ENCODE measurements at places on chromosomes 1 and 21.

DNA sequence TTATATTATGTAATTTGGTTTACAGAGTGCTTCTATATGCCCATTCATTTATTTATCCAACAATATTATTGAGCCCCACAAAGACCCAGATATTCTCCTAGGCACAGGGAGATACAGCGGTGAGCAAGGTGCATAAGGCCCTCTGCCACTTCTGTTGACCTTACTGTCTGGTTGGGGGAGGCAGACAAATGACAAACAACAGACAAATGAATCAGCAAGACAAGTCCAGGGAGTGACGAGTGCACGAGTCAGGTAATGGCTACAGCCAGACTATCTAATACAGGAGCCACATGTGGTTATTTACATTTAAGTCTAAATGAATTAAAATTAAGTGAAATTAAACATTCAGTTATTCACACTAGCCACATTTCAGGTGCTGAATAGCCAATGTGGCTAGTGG is 22.0 kb upstream of the BCAR3 start:
- no peak for DNase-seq

- no peak for DNase-seq
Measured at GRCh38 chr1:112312315-112312714, 83.7 kb upstream of the CTTNBP2NL start.

DNA sequence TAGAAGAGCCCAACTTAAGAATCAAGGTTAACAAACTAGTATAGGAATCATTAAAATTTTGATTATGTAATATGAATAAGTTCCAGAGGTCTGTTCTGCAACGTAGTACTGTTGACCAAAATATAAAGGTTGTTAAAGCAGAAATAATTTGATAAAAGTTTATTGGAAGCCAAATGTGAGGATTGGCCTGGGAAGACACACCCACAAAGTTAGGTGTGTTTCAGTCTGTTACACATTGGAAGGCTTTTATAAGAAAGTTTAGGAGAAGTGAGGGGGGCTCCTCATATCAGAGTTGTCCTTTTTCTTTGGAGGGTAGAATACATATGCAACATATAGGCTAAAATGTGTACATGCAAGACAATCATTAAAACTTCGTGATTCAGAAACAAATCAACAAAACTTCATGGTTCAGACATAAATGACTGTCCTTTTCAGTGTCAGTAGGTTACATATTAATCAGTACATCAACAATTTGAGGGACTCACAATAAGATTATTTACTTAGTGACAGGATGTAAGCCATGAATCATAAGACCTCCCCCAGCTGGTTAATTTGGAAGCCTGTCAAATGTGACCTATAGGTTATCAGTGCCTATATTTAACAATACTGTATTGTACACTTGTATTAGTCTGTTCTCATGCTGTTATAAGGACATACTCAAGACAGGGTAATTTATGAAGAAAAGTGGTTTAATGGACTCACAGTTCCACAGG is 245.0 kb upstream of the B3GALT2 start:
- DNase-seq = no peak

DNA sequence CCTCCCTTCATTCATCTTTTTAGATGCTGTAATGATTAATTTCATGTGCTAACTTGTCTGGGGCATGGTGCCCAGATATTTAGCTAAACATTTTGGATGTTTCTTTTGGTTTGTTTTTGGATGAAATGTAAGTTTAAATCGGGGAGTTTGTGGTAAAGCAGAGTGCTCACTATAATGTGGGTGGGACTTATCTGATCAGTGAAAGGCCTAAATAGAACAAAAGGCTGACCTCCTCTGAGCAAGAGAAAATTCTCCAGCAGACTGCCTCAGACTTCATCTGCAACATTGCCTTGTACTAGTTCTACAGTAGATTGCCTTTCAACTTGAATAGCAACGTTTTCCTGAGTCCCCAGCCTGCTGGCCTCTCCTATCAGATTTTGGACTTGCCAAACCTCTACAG is 183.6 kb downstream of the S1PR1 start:
- no peak for DNase-seq

GRCh38 chr1:14924455-14925331 is 228.9 kb upstream of the TMEM51 start:
- DNase-seq = no peak

DNA sequence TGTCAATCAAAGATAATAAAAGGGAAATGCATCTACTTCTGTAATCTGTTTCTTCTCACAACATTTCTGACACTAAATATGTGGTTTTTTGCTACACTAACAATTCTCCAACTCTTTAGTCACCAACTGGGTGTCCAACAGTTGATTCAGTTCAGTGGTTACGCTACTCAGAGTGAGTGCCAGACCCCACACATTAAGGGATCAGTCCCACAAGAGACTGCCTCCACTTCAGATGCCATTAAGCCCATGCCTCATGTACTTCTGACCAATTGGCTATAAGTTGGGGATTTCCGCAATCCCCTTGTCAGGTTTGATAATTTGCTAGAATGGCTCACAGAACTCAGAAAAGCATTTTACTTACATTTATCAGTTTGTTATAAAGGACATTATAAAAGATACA is 28.4 kb downstream of the RNF2 start:
- DNase-seq = no peak

GRCh38 chr1:17895986-17896385 is 140.9 kb downstream of the ACTL8 start:
- no peak for DNase-seq

DNA sequence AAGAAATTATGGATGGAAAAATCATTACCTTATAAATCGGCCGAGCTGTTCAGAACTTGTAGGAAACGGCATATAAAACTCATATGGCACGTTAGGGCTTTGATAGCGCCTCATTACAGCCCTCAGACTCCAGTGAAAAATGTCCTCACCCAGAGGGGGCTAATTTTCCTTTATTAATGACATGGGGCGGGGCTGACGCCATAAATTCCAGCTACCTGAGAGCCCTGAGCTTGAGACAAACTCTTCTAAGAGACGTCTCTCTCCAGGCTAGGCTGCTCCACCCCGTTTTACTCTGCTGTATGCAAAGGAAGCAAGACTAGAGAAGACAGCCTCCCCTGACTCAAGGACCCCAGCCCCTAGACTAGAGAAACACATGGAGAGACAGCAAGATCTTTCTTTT is 149.4 kb downstream of the TRABD2B start:
- DNase-seq = no peak

- DNase-seq = no peak
Measured at GRCh38 chr1:40633931-40634376, 31.5 kb downstream of the RIMS3 start.

DNA sequence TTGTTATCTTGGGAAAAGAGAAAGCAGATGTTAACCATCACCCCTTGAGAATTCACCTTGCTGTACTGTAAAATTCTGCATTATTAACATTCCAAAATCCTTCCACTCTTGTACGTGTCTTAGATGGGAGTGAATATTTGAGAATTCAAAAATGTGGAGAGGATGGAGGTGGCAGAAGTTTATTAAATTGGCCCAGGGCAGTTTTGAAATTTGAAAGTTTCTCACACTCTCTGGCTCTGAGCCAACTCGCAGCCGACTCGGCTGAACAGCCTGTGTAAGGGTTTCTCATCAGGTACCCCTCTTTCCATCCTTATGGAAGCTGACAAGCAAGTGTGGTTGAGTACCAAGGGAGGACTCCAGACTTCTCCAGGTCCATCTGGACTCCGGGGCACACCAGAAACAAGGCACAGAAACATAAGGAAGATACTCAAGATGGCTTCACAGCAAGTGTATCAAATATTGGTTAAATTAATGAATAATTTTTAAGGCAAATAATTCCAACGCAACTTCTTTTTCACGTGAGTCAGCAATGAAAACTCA is 45.1 kb downstream of the RRAGC start:
- DNase-seq = no peak

DNA sequence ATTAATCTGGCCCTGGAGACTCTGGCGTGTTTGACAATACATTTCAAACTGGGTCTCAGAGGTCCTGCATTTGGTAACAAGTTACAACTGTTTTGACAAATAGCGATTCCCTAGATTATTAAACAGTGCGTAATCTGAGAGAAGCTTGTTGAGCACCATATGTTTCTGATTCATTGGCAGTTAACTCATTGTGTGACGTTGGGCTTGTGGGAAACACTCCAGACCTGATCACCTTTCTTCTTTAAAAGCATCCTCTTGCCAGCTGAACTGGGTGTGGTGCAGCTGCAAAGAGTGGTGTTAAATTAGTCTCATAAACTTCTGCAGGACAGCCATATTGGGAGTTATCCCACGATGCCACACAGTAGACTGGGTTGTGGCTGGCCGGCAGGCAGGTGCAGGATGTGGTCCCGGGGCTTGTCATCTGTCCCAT is 82.7 kb downstream of the CDC7 start:
- DNase-seq = no peak

DNA sequence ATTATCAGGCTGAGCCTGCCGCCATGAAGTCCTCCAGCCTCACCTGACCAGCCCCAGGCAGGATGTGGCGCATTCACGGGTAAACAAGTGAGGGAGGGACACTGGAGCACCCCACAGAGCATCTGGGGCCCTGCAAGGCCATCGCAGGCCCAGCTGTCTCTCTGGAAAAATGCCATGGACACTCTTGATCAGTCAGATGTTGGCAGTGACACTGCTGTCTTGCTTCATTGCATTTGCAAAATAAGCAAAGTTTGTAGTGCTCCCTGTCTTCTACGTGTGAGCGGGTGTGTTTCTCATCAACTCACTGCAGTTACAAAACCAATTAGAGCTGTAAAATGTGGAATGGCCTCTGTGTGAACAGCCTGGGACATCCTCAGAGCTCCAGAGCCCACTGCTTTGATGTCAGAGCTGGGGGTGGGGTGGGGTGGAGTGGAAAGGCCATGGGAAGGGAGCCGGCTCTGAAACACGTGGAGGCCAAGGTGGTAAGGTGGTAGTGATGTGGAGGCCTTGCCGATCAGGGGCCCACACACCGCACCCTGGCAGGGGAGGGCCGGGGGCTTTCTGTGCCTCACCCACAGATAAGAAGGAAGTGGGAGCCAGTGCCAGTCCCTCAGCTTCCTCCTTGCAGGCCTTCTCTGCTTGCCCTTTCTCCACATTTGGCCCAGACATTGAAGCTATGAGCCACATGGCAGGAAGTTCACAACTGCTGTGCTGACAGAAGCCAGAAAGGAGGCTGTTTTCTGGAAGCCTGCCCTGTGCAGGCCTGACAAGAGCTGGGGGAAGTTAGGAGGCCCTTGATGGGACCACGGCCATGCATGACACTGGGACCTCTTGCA is 254.9 kb downstream of the RHOU start:
- DNase-seq = no peak

DNA sequence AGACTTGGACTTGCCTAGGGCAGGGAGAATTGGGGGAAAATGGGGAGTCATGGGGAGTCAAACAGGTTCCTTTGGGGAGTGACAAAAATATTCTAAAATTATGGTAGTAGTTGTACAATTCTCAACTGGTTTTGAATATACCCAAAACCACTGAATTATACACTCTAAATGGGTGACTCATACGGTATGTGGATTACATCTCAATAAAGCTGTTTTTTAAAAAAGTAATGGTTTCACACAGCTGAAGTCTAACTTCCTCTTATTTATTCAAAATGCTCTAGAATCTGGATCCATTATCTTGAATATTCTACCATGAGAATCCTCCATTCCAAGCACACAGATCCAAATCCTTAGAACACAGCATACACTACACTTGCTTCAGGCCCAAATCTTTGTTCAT is 11.1 kb downstream of the EIF4G3 start:
- no peak for DNase-seq

- DNase-seq = no peak
Measured at GRCh38 chr1:21559788-21560567, 50.8 kb downstream of the ALPL start.

DNA sequence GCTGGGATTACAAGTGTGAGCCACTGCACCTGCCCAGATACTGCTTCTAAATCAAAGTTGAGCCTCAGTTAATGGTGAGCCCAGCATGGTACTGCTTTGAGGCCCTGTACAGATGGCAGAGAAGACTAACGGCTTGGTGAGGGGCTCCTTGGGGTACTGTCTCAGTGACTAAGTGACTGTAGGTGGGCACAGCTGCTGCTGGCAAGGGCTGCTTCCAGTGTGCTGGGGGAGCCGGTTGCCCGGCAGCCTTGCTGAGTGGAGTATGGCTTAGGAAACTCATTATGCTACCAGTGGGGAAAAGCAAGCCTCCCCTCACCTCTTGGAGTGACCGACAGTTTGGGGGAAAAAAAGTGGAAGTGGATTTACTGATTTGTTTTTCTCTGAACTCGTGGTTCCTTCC is 23.6 kb upstream of the ARHGEF10L start:
- DNase-seq = no peak

Measured in non-pigmented ciliary epithelial cell (primary cell).